ENCODE measurements at places on chromosomes 16 and 17.

DNA sequence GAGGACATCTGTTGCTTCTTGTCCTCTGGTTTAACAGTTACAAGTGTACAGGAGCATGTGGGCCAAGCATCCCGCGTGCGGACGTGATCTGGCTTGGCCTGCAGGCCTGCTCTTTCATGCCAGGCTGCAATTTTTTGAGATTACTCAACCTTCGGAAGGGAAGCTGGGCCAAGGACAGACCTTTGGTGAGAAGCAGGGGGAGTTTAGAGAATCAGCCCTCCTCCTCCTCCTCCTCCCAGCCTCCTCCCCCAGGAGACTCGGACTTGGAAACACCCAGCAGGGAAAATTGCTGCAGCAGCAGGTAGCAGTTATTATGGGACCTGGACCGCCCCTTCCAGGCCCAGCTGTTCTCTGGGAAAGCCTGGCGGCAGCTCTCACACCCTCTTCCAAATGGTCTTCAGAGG is 5.1 kb upstream of the KLHL36 start:
- DNase-seq = no peak

DNA sequence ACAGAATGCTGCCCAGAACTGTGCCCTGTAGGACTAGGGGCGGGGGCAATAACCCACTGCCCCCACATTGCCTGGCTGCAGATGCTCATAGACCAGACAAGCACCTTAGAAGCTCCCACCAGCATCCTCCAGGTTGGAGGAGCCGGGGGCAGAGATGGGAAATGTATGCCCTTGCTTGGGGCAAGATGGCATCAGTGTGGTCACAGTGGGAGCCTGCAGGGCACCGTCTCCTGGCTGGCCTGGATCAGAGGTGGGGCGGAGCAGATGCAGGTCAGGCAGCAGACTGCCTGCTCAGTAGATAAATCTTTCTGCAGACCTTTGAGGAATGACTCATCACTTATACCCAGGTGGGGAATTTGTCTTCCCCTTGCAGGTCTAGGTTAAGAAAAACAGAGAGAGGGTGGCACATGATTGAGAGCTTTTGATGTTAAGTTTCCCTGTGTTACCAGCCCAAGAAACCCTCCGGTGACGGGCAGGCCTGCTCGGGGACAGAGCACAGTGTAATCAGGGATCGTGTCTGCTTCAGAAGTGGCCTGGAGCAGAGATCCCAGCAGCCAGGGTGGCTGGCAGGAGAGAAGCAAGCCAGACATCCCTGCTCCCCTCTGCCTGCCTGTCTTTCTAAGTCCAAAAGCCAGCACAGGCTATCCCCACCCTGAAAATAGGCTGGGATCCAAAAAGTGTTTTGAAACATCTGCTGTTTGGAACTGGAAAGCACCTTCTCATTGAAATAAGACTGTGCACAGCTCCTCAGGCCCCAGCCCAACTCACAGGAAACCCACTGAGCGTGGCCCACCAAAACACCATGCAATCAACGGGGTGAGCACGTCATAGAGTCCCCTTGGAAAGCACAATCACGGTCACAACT is 50.7 kb upstream of the RPL38 start:
- no peak for DNase-seq

DNA sequence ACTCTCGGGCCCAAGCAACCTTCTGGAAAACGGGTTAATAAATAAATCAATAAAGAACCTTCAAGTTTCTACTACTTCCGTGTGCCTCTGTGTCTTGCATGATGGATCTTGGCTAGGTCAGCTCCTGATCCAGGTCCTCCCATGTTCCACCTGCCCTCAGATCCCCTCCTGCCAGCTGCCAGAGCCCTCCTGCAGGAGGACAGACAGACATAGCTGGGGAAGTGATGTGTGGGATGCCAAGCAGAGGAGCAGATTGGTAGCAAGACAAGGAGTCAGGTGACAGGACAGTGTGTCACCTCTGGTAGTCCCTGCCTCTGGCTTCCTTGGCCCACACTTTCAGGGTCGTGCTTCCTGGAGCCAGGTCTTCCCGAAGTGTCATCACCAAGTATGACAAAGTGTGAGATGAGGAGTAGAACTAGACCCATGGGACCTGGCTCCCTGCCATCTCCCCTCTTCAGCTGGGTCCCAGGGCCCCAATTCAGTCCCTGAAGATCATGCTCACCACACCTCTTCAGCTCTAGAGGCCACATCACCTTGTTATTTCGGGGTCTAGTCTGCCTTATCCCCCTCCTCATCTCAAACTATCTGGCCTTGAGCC is 1.0 kb upstream of the EPN3 start:
- no peak for DNase-seq

DNA sequence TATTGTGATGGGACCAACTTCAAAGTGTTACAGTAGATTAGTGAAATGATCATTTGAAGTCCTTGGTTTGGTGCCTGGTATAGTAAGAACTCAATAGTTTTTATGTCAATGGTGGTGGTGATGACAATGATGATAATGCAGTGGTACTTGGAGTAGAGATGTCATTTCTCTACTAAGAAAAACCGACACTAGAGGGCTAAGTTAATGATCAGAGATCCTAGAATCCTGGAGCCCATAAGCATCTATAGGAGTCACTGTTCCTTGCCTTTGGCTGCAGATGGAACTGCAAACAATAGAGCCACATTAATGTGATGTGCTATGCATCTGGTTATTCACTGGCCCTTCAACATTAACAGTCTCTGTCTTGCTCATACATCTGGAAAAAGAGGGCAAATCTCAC is 103.8 kb downstream of the ANKFN1 start:
- DNase-seq = no peak

DNA sequence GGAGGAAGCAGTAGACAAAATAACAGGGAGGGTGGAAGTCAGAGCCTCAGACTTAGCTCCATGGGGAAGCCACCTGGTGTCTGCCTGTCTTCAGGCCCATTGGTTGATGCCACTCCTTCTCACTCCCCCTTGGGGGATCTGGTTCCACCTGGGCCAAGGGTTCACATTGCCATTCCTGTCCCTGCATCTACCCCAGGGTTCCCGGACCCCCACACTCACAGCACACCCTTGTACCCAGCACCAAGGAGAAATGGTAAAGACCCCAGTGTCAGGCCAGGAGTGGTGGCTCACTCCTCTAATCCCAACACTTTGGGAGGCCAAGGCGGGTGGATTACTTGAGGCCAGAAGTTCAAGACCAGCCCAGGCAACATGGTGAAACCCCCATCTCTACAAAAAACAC is 1.0 kb upstream of the CA7 start:
- no peak for DNase-seq

DNA sequence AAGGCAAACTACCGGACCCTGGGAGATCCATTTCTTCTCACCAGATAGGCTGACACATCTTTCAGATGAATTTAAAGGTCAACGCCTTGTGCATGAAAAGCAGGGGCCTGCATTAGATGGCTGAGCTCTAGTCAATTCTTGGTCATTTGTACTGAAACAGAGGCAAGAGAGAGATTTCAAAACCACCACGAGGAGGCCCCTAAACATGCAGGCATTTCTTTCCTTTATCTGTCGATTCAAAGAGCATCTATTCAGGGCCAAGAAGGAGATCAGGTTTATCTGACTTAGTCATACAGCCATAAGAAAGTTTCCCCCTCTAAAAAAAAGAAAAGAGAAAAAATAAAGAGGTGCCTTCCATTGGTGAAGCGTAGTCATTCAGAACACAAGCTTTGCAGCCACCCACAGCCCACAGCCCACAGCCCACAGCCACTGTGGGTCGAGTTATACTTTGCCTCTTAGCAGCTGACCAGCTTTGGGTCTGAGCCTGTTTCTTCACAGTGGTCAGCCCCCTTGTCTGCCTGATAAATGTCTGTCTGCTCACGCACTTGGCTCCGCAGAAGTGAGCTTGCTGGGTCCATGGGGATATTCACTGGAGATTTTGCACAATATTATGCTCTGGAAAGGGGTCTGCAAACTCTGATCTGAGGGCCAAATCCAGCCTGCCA is 207.5 kb downstream of the CDH13 start:
- no peak for DNase-seq

DNA sequence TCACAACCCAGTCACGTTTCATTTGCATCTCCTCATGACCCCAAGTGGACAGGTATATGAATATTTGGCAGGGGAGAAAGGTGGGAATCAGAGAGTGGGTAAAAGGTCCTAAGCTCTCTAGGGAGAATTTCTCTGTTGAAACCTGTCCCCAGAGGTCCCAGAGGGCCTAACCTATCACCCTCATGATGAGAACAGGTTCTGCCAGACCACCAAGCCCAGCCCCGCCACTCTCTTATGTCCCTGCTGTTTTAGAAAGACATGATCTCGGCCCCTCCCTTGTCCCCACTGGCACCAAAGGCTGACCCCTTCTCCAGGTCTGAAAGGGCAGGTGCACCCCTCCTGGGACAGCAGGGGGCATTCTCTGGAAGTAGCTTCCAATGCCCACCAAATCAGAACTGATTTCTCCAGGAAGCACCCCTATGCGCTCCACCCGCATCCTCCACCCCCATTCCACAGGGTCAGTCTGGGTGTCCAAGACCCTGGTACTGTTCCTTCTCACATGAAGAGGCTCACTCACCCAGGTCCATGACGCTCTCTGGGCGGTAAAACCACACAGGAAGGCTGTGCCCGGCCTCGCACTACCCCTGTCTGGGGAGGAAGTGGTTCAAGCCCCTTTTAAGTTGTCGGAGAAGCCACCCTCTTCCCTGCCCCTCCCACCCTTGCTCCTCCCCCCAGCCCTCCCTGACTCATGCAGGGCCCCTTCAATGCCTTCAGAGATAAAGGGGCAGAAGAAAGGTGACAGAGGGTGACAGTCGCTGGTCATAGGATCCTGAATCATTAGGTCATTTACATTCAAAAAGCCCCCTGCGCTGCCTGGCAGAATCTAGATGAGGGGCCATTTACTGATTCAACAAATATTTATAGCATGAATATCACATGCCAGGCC is at the start of gene CCR7:
Gene CCR7 (minus strand): TSS at position 590 of the 886 bp plus-strand sequence. CDS start 63 bp downstream, at position 527.
- no peak for DNase-seq

GRCh38 chr17:78651554-78651953 is 74.4 kb upstream of the DNAH17 start:
- DNase-seq = no peak

DNA sequence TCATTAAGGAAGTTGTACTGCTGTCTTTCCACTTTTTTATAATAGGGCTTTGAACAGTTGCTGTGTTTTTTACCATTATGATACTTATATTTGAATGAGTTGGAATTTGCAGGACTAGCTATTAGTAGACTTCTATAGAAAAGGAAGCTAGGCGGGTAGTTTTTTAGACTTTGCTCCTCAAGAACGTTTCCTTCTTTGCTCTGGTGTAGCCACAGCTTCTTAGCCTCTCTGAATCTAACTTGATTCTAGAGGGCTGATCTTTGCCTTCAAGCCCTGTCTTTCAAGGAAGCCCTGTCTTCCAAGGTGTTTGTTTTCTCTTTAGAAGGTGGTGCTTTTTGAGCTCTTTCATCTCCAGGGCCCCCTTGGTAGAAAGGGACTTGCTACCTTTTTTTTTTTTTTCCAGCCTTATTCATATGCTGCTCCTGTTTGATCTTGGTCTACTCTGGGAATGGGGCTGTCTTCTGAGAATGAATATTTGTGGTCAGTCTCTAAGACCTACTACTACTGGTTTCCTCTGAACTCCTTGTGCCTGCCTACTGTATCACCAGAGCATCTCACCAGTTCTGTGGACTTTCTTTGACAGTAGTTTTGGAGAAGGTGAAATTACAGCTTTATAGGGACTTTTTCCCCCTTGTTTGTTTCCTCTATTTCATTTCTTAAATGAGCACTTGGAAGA is 52.3 kb upstream of the RASL10B start:
- DNase-seq = no peak

DNA sequence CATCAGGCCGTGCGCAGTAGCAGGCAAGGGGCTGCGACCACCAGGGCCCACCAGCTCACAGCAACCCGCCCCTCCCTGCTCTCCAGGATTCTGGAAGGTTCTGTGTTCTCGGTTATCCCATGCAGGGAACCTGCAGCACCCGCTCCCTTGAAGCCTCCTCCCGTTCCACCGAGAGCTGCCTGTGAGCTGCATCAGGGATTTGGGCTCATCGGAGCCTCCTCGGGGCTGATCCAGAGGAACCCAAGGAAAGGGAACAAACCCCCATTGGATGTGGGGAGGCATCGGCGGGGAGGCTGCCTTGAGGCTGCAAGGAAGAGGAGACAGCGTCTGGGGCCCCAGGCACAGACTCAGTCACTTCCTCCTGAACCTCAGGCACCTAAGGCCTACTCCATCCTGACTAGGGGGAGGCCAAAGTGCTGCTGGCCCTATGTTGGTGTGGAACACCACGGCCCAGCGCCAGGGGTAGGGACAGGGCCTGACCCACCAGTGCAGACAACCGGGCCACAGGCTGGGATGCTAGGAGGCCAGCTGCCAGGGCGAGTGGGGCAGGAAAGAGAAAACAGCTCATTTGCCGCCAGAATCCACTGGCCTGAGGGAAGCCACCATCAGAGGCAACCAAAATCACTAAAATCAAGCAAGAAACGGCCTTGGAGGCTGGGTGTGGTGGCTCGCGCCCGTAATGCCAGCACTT is 14.4 kb upstream of the LGALS3BP start:
- DNase-seq = no peak

- no peak for DNase-seq
These were observed 166.2 kb upstream of the ASIC2 start for GRCh38 chr17:33459078-33459940.

- DNase-seq = no peak
These were observed 223.9 kb downstream of the WWOX start for GRCh38 chr16:78323315-78323714.

DNA sequence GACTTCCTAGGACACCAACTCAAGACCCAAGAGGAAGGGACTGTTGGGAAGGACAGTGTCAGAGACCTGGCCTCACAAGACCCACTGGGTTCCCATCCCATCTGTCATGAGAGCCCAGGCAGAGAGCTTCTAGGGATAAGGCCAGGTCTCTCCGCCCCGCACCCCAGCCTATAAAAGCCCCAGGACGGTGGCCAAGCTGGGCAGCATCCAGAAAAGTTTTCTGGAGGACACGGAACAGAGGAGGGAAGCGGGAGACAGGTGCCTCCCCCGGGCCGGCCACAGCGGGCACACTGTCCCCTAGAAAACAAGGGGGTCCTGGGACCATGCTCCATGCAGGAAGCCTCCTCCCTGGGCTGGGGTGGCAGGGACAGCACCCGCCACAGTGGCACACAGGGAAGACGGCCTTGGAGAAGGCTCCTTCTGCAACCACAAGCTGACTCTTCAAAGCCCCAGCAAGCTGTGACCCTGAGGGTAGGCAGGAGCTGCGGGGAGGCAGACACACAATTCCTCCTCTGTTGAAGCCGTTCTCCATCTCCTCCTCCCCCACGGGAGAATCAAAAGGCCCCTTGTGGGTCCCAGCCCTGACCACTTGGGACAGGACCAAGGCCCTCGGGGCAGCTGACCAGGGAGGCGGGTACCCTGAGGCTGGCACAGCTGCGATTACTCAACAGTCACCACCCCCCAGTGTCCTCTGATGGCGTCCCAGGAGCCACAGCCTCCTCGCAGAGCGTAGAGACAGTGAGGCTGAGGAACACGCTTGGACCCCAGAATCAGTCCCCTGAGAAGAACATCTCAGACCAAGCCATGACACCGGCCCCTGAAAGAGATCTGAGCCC is 26.1 kb downstream of the TRPV3 start:
- DNase-seq = no peak
